H7 (cell line): ENCODE measurements at places on chromosomes 3 and 15. TPM values are rescaled to one million over a fixed set of nuclear protein-coding genes. Genes with fewer than 3 reads are reported as not detected.

GRCh38 chr15:91589360-91589759 is 264.1 kb upstream of the SLCO3A1 start:
- DNase-seq: no peak

GRCh38 chr3:70180664-70181063 is 131.8 kb downstream of the MDFIC2 start:
- no peak for DNase-seq

DNA sequence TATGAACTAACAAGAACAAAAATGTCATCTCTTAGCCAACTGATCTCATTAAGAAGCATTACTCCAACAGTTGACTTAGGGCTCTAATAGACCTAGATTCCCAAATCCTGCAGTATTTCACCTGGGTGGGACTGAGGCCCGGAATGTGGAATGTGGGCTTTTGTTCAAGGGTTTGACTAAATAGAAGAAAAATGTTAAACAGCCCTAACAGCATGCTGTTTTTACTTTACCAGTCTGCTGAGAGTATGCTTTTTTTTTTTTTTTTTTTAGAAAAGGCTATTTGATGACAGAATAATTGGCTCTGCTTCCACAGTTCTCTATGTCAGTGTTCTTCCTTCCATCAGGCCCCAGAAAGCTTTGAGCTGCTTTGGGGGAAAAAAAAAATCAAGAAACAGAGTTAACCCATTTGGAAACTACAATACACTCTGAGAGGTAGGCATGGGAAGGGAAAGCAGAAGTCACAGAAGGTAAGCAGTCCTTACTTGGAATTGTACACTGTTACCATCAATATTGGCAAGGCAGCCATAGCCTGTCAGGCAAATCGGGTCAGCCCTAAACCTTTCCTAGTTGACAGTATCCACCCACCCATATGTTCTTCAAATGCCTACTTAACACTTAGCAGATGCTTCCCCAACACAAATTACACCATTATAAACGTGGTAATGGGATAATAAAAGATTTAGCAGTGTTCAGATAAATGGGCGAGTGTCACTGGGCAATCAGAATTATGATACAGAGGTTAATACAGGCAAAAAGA is 224.2 kb downstream of the CNTN3 start:
- DNase-seq: peak; percentile 1

- DNase-seq: no peak
These were observed 34.6 kb upstream of the THSD4 start for GRCh38 chr15:71080705-71081104.

DNA sequence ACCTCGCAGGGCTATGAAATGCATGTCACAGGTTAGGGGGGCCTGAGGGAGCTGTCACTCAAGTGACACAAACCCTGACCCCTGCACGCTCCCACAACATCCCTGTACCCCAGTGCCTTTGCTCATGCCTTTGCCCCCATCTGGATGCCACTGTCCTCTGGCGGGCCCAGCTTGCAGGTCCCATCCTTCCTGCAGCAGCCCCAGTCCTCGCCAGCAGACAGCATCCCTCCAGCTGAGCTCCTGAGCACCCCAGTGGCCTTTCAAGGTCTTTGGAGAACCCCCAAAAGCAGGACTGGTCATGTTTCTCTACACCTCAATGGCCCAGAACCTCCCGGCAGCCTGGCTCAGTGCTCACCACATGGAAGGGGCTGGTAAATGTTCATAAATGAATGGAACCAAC is 170.4 kb downstream of the ADAMTS17 start:
- no peak for DNase-seq

DNA sequence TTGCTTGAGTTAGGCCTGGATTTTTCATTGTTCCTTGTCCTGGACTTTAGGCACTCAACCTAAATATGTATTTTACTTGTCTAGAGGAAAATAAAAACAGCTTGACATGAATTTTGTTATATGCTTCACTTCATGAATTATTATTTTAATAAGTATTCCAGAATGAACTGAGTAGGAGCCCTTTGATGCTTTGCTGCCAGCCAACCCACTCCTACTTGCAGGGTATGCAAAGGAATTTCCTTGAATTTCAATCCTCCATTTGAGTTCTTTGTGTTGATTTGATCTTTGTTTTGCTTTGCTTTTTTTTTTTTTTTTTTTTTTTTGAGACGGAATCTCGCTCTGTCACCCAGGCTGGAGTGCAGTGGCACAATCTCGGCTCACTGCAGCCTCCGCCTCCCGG is 11.6 kb downstream of the ARL6IP5 start:
- no peak for DNase-seq

- no peak for DNase-seq
These were observed 303.4 kb upstream of the MME start for GRCh38 chr3:154776549-154777225.

- DNase-seq: no peak
These were observed 83.4 kb downstream of the IL1RAP start for GRCh38 chr3:190597291-190597690.

TGM5 gene
- not detected in 2 replicates for total RNA-seq

CPN2 gene
- 0.21 TPM in 1 of 2 replicates, not detected in the other for total RNA-seq

RLBP1 gene
- 0.15 TPM in 1 of 2 replicates, not detected in the other for total RNA-seq

ST8SIA2 gene
- 3.7 and 11.8 TPM in 2 replicates for total RNA-seq

TRH gene
- 0.41 and 0.59 TPM in 2 replicates for total RNA-seq

KNG1 gene
- total RNA-seq: not detected in 2 replicates

DNAH12 gene
- total RNA-seq: not detected in 2 replicates
